ENCODE measurements at places on chromosomes 7 and 10.

- DNase-seq: no peak
Observed at GRCh38 chr7:100029596-100029995, 14.2 kb downstream of the ZKSCAN1 start.

- DNase-seq: no peak
Observed at GRCh38 chr7:132614428-132615318, 38.4 kb upstream of the PLXNA4 start.

- DNase-seq: no peak
Observed at GRCh38 chr10:6348096-6348874, 145.6 kb downstream of the PFKFB3 start.

GRCh38 chr10:600876-601659 is 88.4 kb downstream of the DIP2C start:
- DNase-seq: no peak

DNA sequence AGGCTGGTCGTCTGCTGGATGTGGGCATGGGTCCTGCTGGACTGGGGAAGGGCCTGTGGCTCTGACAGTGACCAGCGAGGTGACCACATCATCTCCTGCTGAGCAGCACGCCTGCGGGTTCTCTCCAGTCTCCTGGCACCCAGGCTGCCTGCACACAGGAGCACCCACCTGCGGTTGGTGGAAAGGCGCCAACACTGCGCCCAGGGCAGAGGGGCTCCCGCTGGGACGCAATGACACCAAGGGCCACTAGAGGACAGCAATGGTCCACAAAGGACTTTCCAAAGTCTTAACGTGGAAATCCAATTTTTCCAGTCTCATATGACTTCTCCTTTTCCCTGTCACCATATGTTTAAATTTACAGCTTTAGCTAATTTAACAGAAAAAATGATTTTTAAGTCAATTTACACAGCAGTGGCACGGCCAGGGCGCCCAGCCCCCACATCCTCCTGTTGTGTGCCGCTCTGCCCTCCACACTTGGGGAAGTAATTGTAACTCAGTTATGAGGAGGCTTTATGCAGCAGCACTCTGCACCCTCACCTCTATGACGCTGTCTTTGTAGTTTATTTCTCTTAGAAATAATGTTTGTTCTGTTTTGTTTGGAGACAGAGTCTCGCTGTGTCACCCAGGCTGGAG is 38.1 kb downstream of the CFAP46 start:
- no peak for DNase-seq

GRCh38 chr7:127365164-127365956 is 27.1 kb downstream of the ZNF800 start:
- no peak for DNase-seq

DNA sequence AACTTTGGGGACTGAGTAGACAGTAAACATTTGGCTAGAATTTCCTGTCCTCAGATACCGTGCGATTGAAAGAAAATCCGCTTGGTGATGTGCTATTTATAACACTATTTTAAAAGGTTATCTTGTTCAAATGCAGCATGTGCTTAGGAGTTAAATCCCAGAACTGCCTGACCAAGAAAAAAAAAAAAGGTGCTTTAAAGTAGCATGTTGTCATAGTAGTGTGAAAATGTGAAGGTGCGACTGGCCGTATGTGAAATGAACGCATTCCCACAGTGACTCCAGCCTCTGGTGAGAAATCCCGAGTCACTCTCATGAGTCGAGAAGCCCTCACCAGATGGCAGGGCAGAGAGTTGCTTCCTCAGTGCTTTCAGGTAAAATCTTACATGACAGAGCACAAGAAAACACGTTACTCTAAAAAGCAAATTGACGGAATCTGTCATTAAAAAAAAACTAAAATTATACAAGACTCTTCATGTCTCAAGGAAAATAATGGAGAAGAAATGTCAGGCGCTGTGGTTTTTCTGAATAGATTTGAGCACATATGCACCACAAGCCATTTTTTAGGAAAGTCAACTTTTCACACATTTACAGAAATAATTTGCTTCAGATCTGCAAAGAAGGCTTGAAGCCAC is 18.4 kb upstream of the KLF6 start:
- no peak for DNase-seq

DNA sequence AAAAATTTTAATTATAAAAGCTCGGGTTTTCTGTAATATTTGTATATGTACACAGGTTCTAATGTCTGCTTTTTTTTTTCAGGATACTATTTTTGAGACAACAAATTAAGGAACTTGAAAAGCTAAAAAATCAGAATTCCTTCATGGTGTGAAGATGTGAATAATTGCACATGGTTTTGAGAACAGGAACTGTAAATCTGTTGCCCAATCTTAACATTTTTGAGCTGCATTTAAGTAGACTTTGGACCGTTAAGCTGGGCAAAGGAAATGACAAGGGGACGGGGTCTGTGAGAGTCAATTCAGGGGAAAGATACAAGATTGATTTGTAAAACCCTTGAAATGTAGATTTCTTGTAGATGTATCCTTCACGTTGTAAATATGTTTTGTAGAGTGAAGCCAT is 57.9 kb upstream of the BAMBI start:
- no peak for DNase-seq

GRCh38 chr10:27157150-27157549 is 2.0 kb downstream of the MASTL start:
- no peak for DNase-seq

GRCh38 chr10:5545778-5546710 is 21.3 kb downstream of the CALML3 start:
- no peak for DNase-seq

- no peak for DNase-seq
Observed at GRCh38 chr10:7333961-7334641, 76.7 kb downstream of the SFMBT2 start.

DNA sequence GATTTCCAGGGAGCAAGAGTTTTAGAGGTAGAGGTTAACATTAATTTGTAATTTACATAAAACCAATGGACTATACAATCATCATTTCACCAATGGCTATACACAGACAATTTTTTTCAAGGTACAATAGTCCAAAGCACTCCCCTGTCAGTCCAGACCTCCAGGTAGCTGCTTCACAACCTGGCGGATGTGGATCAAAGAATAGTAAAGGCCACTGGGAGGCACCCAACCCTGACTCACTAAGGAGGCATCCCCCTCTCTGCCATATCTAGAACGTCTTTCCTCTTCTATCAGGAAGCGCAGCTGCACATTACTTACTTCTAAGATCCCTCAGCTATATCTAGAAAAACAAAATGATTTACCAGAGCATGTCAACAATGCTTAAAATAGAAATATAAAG is 217.7 kb upstream of the AOAH start:
- no peak for DNase-seq

DNA sequence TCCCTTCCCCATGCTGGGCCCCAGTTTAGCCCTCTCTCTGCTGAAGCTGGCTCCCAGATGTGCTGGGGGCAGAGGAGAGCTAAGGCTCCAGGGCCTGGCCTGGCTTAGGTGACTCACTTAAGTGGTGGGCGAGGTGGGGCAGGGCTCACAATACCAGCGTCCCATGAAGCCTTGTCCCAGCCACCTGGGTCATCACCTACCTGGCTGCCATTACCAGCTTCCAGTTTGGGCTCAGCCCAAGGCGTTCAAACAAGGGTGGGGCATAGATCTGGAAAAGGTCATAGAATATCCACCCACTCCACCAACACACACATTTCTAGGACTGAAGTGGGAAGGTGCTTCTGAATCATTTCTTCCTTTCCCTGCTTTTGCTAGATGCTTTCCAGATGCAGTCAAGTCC is 8.3 kb downstream of the KAZALD1 start:
- DNase-seq: no peak

GRCh38 chr10:119703903-119704508 is 21.8 kb upstream of the INPP5F start:
- no peak for DNase-seq

DNA sequence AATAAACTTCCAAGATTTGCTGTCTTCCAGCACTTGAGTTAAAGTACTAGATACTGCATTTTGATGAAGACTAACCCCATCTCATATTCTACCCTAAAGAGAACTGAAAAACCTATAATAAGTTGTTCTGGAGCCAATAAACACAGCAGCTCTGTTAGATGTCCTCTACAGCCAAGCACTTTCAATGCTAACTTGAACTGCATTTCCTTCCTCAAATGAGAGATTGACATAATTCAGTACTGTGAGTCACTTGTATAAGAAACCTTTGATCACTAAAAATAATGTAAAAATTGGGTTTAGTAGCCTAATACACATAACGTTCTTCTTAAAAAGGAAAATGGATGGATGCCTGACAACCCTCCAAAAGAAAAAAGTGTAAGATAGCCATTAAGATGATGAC is 81.3 kb downstream of the ITGB8 start:
- DNase-seq: no peak

- peak; percentile 47 for DNase-seq
Observed at GRCh38 chr7:140010194-140010895, 52.4 kb downstream of the PARP12 start.

GRCh38 chr10:59384761-59385160 is 22.4 kb upstream of the FAM13C start:
- no peak for DNase-seq

DNA sequence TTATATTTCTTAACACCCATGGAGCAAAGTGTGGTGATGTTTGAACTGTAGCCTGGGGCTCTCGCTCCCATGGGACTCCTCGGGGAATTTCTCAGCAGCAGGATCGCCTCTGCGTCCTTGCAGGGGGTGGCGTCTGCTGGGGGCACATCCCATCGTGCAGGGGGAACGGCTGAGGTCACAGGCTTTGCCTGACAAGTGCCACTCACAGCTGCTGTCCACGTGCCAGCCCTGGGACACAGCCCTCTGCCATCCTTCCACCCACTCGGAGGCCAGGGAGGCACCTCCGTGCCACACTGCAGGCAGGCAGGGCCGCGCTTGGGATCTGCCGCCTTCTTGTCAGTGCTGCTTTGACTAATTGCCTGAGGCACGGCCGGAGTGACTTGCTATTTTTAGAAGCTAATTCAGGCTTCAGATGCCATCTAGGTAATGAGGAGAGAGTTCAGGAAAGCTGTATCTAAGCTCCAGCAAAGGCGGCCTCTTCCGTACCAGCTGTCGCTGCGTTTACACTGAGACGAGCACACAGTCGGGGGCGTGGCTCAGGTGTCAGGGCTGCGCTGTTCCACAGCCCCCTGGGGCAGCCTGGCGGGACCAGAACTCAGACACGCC is 45.7 kb downstream of the PITRM1 start:
- DNase-seq: peak; percentile 95

GRCh38 chr10:30784897-30785605 is 155.5 kb upstream of the LYZL2 start:
- peak; percentile 21 for DNase-seq

DNA sequence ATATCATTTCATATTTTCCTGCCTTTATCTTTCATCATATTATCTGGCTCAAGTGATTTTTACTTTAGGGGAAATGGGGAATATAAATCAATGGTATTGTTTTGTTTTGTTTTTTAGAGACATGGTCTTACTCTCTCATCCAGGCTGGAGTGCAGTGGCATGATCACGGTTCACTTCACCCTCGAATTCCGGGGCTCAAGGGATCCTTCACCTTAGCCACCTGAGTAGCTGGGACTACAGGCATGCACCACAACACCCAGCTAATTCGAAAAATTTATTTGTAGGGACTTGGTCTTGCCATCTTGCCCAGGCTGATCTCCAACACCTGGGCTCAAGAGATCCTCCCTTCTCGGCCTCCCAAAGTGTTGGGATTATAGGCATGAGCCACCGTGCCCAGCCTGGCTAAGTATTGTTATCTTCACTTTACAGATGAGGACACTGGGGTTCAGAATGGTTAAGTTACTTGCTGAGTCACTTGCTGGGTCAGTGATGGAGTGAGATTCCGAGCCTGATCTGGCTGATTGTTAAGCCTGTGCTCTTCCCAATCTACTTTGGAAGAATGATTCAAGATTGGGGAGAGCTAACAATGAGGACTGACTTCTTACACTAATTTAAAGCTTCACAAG is 3.7 kb upstream of the SLC16A9 start:
- no peak for DNase-seq

- no peak for DNase-seq
Observed at GRCh38 chr10:110344622-110345021, 39.9 kb upstream of the SMNDC1 start.

DNA sequence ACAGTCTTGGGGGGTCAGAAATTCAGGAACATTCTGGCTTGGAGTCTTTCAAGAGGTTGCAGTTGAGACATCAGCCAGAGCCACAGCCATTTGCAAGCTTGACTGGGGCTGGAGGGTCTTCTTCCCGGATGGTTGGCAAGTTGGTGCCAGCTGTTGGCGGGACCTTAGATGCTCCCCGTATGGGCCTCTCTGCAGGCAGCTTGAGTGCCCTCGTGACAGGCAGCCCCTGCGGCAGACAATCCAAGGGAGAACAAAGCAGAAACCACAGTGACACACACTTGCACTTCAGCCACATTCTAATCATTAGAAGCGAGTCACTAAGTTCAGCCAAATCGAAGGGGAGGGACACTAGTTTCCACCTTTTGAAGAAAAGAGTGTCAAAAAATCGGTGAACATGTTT is 59.4 kb upstream of the MXI1 start:
- no peak for DNase-seq

DNA sequence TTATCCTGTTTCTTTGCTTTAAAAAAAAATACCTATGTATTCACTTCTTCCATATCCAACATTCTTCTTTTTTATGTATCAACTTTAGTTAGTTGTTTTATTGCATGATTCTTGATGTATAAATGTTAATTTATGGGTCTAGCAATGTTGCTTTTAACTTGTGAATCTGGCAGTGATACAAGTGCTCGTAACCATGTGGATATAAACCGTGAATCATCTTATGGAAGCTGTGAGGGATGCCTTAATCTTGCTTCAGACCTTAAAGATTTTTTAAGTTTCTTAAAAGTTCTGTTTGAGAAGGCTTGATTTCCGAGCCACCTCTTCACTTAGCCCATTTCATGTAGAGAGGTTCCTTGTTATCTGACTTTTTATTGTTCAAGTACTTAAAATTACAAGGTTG is 25.9 kb downstream of the HELLS start:
- DNase-seq: no peak

GRCh38 chr10:6151087-6151977 is 51.4 kb upstream of the PFKFB3 start:
- peak; percentile 16 for DNase-seq

GRCh38 chr10:118511711-118512110 is 83.7 kb downstream of the PRLHR start:
- no peak for DNase-seq

GRCh38 chr7:118862740-118863139 is 638.2 kb downstream of the ANKRD7 start:
- no peak for DNase-seq

GRCh38 chr10:2459713-2460112 is 607.6 kb upstream of the PFKP start:
- no peak for DNase-seq

All from NCI-H146 (cell line).